Occipital lobe (tissue), 3 donors: ENCODE measurements at places on chromosomes 11 and 22.

DNA sequence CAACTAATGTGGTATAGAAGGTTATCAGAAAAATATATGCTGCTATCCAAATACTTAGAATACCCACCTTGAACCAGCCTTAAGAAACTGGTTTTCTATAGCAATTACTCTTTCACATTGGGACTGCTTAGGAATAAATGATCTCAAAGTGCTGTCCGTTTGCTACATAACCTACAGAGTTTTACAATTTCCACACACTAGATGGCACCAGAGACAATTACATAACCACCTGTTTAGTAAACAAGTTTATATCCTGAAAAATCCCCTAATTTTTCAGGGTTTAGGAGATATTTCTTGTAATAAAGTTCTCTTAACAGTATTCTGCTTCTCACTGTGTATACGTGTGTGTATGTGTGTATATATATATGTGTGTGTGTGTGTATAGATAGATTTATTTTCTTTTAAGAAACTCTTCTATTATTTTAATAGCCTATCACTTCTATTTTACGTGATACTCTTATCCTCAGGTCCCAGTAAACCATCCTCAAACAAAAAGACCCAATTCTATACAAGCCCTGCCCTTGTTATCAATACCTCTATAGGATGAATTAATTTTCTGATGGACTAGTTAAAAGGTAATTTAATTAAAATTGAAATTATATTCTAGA lies 6.7 kb upstream of the OR5I1 start:
- no peak for DNase-seq

DNA sequence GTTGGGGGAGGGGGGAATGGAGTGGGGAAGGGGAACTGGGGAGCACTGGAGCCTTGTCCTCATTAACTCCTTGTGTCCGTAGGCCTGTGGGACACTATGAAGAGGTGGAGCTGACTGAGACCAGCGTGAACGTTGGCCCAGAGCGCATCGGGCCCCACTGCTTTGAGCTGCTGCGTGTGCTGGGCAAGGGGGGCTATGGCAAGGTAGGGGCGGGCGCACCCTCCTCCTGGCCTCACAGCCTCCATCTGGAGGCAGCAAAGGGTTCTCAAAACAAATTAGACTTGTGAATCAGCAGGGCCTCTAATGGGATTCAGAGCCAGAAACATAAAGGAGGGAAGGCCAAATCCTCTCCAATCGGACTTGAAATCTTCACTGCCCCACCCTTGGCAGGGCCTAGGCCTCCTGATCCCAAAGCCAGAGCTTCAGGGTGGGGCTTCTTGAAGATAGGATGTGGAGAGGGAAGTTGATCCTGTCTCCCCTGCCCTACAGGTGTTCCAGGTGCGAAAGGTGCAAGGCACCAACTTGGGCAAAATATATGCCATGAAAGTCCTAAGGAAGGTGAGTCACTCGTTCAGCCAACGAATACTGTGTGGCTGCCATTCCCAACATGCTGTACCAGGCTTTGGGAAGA lies 859 bp downstream of the RPS6KB2 start:
- no peak for DNase-seq

DNA sequence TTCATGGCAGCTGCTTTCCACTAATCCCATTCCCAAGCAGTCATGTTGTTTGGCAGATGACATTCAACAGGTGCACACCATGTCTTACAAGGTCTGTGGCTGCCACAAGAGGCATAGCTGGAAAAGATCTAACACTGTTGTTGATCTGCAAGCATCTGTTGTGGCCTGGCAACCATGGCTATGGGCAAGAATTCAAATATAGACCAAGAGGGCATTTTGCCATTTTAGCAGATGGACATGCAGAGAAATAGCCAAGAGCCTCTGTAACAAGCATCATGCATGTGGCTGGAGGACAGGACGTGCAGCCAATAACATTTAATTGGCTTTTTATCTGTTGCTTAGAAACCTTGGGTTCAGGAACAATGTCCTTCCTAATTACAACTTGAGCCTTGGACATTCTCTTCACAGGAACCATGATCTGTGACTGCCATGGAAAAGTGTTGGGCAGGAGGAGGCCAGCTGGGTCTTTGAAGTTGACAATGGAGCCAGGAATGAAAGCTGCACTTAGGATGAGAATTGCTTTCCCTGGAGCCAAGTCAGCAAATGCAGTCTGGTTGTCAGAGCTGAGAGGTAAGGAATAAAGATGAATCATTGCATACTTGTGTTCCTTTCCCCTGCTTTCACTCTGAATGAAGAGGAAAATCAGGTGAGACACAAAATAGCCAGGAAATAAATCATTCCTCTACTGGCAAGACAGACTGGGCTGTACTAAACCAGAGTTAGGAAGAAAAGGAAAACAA lies 113.6 kb upstream of the ANO5 start:
- DNase-seq, result no peak

- no peak for DNase-seq
Measured at GRCh38 chr11:71545405-71545966, 2.7 kb upstream of the KRTAP5-9 start.

DNA sequence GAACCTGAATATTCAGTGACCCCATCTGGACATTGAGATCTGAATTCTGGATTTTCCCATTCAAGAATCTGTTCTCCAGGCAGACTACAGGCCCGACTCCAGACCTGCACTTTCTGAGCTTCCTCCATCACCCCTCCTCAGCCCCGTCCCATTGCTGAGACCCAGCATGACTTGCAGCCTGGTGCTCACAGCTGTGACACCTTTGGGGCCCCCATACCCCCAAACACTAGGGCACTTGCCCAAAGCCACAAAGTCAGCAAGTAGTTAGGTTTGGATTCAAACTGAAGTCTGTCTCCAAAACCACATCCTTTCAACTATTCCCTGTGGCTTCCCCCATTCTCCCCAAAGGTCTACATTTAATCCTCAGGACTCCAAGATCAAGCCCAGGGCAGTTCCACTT lies 128.2 kb upstream of the ZBED5 start:
- DNase-seq, result no peak
